ENCODE measurements at places on chromosomes 5 and 9. TPM values are rescaled to one million over a fixed set of nuclear protein-coding genes. Genes with fewer than 3 reads are reported as not detected.

Gene KIAA0825
- total RNA-seq, result 2.8 TPM

Gene FOXI1
- total RNA-seq, result not detected

Gene PRRT1B
- total RNA-seq, result not detected

Gene CCDC187
- 0.07 TPM for total RNA-seq

Gene PCDHB2
- 0.41 TPM for total RNA-seq

DNA sequence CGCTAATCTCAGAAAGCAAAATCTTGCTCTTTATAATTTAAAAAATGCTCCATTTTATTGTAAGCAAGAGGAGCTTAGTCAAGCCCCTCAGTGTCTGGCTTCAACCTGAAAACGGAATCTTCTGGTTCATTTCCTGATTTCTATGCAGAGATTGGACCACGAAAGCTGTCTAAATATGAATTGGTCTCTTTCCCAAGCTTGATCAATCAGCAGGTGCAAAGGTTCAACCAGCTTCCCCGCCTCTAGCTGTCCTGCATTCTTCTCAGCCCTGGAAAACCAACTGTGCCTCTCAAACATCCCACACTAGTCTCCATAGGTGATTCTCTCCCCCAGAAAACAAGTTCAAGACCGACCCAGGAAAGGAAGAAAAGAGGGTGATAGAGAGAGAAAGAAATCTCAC, 34.5 kb downstream of the FNBP1 start:
- no peak for DNase-seq

GRCh38 chr9:99634186-99634585, 187.5 kb upstream of the NR4A3 start:
- DNase-seq, result no peak

GRCh38 chr9:35318741-35319140, 156.9 kb downstream of the UNC13B start:
- DNase-seq, result no peak

DNA sequence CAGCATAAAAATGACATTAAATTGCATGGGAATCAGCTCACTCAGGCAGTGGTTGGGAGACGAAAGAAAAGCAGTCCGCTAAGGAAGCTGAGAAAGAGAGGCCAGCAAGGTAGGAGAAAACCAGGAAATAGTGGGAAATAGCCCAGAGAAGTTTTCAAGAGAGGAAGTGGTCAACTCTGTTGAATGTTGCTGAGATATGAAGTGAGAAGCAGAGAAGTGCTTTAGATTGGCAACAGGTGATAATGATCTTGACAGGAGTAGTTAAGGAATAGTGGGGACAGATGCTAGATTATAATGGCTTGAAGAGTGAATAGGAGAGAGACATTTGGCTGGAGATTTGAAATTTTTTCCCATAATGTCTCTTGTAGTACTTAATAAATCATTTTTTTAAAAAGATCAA, 30.8 kb downstream of the CNTRL start:
- DNase-seq, result no peak
